ENCODE measurements at places on chromosomes 2 and 18.

GRCh38 chr2:158184556-158185343, 83.1 kb downstream of the UPP2 start:
- no peak for DNase-seq

GRCh38 chr2:88658326-88658725, 31.1 kb upstream of the EIF2AK3 start:
- no peak for DNase-seq

DNA sequence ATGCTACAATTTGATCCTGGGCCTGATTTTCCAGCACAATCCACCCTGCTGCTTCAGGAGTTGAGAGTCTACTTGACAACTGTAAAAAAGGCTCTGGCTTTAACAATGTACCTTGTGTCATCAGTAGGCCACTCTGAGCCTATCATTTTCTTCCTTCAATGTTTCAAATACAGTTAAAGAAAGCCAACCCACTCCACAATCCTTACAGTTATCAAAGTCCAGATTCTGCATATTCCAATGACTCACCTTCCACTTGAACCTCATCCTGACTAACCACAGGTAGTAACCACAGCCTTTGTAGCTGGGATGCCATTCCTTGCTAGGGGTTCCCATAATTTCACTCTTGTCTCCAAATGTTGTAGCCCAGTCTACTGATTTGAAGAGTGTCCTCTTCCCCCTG, 35.5 kb upstream of the AQP4 start:
- no peak for DNase-seq

GRCh38 chr2:137706786-137707613, 257.3 kb upstream of the HNMT start:
- no peak for DNase-seq

DNA sequence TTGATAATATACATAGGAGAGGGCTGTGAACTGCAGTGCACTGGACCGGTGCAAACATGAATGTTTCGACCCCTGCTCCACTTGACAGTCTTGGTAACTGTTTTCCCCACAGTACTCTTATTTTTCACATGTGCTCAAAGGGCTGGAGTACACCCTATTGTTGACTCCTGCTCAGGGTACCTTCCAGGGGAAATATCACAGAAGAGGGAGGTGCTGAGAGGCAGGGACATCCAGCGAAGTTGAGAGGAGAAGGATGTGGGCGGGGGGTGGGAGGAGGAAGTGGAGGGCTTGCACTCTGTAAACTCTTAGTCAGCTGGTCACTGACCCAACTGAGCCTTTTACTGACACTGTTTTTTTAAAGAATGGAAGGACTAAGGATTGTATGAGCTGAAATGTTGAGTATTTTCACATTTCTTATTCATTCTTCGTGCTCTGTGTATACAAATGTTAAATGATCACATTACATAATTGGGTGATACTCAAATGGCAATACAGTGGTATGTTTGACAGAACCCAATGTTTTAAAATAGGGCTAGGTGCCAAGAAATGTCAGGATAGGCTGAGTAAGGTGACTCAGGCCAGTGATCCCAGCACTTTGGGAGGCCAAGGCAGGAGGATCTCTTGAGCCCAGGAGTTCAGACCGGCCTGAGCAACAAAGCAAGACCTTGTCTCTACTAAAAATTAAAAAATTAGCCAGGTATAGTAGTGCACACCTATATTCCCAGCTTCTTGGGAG, 10.0 kb downstream of the INPP4A start:
- DNase-seq: no peak

DNA sequence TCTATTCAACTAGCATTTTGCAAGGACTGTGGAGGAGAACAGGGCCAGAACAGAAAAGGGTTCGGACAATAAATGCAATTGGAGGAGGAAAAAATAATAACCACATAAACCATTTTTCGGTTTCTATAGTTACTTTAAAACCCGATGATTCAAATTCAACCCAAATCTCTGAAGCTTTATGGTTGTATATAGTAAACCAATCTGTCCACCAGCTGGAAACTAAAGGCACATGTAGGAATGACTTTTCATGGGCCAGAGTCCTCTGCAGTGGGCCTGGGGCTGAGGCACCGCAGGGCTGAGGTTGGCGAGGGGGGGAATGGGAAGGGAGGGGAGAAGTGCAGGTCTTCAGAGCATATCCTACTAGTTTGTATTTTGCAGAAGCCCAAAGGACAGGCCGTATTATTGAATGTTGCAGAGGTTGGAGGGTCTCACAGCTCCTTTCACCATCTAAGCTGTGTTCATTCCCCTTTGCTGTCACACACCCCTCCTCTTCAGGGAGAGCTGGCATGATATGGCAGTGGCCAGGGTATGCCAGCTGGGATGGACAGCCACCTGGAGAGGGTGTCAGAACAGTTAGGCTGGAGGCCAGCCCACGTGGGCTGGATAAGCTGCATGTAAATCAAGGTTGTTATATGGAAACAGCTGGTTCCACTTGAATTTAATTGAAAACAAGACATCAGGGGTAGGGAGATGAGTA, 267.1 kb downstream of the PRKCE start:
- no peak for DNase-seq
